ENCODE measurements at places on chromosomes 4 and X. TPM values are rescaled to one million over a fixed set of nuclear protein-coding genes. Genes with fewer than 3 reads are reported as not detected.

IQSEC2 gene
- 75.2 TPM for total RNA-seq

TCEAL2 gene
- not detected for total RNA-seq

PASD1 gene
- not detected for total RNA-seq

SMARCA5 gene
- total RNA-seq = 19.7 TPM

ZBED1 gene
- total RNA-seq = 76.8 TPM

APELA gene
- total RNA-seq = not detected

SSX2B gene
- total RNA-seq = not detected

ARHGAP36 gene
- total RNA-seq = 0.91 TPM

ADAMTS3 gene
- 0.23 TPM for total RNA-seq

SSX3 gene
- total RNA-seq = not detected

DNA sequence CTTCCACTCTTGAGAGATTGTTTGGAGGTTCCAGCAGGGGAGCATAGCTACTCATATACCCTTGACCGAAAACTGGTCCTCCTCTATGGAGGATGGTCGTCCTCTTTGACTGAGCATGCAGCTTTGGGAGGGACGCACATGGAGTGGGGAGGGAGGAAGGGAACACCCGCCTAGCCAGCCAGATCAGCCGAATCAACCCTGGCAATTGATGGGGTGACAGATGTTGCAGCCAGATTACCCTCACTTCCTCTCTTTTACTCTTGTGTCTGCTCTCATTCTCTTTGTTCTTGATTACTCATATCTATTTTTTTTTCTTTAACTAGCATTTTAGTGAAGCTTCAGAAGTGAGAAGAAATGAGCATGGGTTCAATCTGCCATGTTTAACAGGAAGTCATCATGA, 19.6 kb downstream of the MGST2 start:
- H3K4me1 ChIP-seq = peaks cover 21% of the 10 kb centered on the region
- H3K4me3 ChIP-seq = no peak overlapping the region
- no peak overlapping the region for H3K27ac ChIP-seq
- no peaks in the 10 kb centered on the region for H3K27me3 ChIP-seq
- no peaks in the 10 kb centered on the region for H3K36me3 ChIP-seq
- no peak for DNase-seq

GRCh38 chr4:146105464-146105863, 70.1 kb upstream of the LSM6 start:
- no peaks in the 10 kb centered on the region for H3K27me3 ChIP-seq
- H3K4me3 ChIP-seq = no peak overlapping the region
- H3K27ac ChIP-seq = no peak overlapping the region
- DNase-seq = no peak

DNA sequence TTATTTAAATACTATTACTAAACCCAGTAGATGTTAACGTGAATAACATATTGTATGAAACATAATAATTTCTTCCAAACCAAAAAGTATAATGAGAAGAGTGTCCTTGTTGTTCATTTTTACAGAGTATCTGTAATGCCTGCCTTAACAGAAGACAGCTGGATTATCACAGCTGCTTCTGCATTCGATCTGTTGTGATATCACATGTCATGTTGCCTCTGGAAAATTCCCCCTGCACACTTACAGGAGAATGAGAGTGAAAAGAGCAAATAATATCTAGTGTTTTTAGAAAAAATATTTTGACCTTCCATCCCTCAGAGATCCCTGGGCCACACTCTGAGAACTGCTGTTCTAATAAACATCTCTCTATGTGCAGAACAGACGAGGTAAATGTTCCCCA, 240.1 kb upstream of the NOCT start:
- no peak overlapping the region for H3K27ac ChIP-seq
- no peak overlapping the region for H3K4me3 ChIP-seq
- H3K27me3 ChIP-seq = no peaks in the 10 kb centered on the region
- H3K36me3 ChIP-seq = no peaks in the 10 kb centered on the region

GRCh38 chr4:74659576-74660411, 134.5 kb downstream of the BTC start:
- DNase-seq = no peak
- no peaks in the 10 kb centered on the region for H3K4me1 ChIP-seq
- H3K4me3 ChIP-seq = no peak overlapping the region
- H3K27me3 ChIP-seq = no peaks in the 10 kb centered on the region
- H3K27ac ChIP-seq = no peak overlapping the region
- no peaks in the 10 kb centered on the region for H3K36me3 ChIP-seq

- peaks cover 10% of the 10 kb centered on the region for H3K4me1 ChIP-seq
- peak overlapping the region; percentile 56 for H3K27ac ChIP-seq
- no peaks in the 10 kb centered on the region for H3K27me3 ChIP-seq
- no peaks in the 10 kb centered on the region for H3K36me3 ChIP-seq
Observed at GRCh38 chr4:186700746-186701145, 22.9 kb downstream of the FAT1 start.

DNA sequence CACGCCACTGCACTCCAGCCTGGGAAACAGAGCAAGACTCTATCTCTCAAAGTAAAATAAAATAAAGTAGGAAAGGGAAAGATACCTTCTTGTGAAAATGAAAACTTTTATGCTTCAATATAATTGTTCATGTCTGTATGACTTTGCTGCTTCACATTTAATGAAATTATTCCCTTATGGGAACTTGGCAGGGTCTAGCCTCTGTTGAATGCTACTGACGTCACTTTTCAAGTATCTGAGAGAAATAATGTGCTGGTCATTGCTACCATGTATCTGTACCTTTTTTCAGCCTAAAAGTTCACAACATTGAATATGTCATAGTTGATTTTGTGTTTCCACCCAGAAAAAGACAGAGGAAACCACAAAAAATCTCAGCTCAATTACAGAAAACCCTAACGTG, 65.2 kb downstream of the PRDM5 start:
- no peak for DNase-seq
- no peaks in the 10 kb centered on the region for H3K4me1 ChIP-seq
- H3K27me3 ChIP-seq = no peaks in the 10 kb centered on the region

- no peak overlapping the region for H3K4me3 ChIP-seq
- no peak overlapping the region for H3K27ac ChIP-seq
- DNase-seq = no peak
- no peaks in the 10 kb centered on the region for H3K36me3 ChIP-seq
- H3K4me1 ChIP-seq = no peaks in the 10 kb centered on the region
- no peaks in the 10 kb centered on the region for H3K27me3 ChIP-seq
Observed at GRCh38 chr4:111871802-111872201, 273.5 kb upstream of the FAM241A start.

GRCh38 chr4:124590480-124590879, 122.1 kb downstream of the ANKRD50 start:
- H3K27ac ChIP-seq = no peak overlapping the region
- H3K27me3 ChIP-seq = no peaks in the 10 kb centered on the region
- no peaks in the 10 kb centered on the region for H3K4me1 ChIP-seq
- DNase-seq = no peak
- no peaks in the 10 kb centered on the region for H3K36me3 ChIP-seq

DNA sequence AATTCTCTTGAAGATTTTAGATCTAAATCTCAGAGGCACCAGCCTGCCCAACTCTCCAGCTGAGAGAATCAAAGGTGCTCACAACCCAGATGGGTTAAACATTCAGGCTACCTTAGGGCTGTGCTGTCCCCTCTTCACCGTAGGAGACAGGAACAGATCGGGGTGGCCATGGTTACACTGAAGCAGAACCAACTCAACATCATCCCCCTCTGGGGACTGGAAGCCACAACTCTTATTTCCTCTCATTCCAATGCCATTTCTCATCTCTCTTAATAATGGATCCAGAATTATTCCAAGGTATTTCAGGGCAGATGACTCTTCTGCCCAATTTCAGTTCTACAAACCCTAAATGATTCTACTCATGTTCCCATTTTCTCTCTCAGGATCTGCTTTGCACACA, 109.7 kb downstream of the NKX6-1 start:
- no peak overlapping the region for H3K4me3 ChIP-seq
- no peaks in the 10 kb centered on the region for H3K36me3 ChIP-seq
- H3K27ac ChIP-seq = no peak overlapping the region
- no peaks in the 10 kb centered on the region for H3K4me1 ChIP-seq
- no peaks in the 10 kb centered on the region for H3K27me3 ChIP-seq

DNA sequence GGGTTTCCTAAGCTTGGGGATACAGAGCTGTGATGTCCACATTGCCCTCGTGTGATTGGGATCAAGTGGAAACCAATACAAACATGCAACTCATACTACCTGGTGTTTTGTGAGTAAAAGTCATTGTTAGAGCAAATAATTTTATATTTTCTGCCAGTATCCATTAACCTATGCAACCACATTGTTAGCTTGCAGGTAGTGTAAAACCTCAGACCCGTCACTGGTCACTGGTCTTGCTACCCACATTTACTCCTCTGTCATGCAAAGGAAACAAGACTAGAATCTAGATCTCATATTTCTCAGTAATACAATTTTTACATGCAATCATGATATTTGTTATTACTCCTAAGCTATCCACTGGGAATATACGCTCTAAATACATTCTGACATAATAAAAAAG, 324.3 kb upstream of the NDST4 start:
- no peaks in the 10 kb centered on the region for H3K36me3 ChIP-seq
- no peak overlapping the region for H3K27ac ChIP-seq
- H3K4me1 ChIP-seq = no peaks in the 10 kb centered on the region
- H3K27me3 ChIP-seq = no peaks in the 10 kb centered on the region

DNA sequence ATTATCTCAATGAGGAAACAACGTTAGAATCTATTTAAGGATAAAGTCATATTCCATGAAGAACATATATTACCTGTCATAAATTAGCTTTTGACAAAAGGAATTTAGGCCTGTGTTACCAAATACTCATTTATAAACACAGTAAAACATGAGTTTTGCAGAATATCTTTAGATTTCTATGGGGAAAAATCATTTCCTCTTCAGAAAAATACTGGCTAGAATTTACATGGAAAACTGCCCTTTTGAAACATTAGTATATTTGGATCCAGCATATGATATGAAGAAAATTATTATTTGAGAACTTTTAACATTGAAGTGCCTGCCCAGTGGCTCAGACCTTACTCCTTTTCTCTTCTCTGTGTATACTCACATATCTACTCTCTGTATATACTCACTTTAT, 131.4 kb upstream of the NEIL3 start:
- H3K27ac ChIP-seq = no peak overlapping the region
- no peaks in the 10 kb centered on the region for H3K27me3 ChIP-seq
- H3K4me3 ChIP-seq = no peak overlapping the region
- no peaks in the 10 kb centered on the region for H3K4me1 ChIP-seq
- H3K36me3 ChIP-seq = no peaks in the 10 kb centered on the region

- no peak overlapping the region for H3K27ac ChIP-seq
- no peak overlapping the region for H3K4me3 ChIP-seq
- no peaks in the 10 kb centered on the region for H3K4me1 ChIP-seq
- no peaks in the 10 kb centered on the region for H3K27me3 ChIP-seq
- DNase-seq = no peak
- no peaks in the 10 kb centered on the region for H3K36me3 ChIP-seq
Observed at GRCh38 chr4:110344165-110344564, 131.8 kb upstream of the ENPEP start.

- no peaks in the 10 kb centered on the region for H3K36me3 ChIP-seq
- DNase-seq = no peak
- no peaks in the 10 kb centered on the region for H3K27me3 ChIP-seq
Observed at GRCh38 chr4:94926936-94927335, 169.2 kb downstream of the BMPR1B start.

DNA sequence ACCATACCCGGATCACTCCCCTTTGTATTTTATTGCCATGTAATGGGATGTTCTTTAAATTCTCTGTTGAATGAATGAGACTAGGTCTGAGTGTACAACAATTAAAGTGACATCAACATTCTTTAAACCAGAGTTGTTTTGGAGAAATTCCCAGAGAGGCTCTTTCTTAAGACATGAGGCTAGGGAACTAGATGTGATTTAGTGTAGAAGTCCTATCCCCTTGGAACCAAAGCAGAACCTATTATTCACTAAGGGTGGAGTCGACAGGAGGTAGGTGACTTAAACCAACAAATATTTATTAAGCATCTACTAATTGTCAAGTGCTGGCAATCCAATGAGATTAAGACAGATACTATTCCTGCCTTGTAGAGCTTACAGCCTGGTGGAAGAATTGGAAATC, 1.7 kb downstream of the EIF1AX start:
- H3K36me3 ChIP-seq = peaks cover 2% of the 10 kb centered on the region
- peak overlapping the region; percentile 97 for H3K27ac ChIP-seq
- H3K4me3 ChIP-seq = peak overlapping the region; percentile 98
- no peaks in the 10 kb centered on the region for H3K27me3 ChIP-seq
- DNase-seq = no peak

Measured in gastrocnemius medialis (tissue), 4 donors.